ENCODE measurements at places on chromosomes 3 and 15. TPM values are rescaled to one million over a fixed set of nuclear protein-coding genes. Genes with fewer than 3 reads are reported as not detected.

Gene TXNRD3
- 17.2 TPM for total RNA-seq

GRCh38 chr3:28846971-28847478 is 433.8 kb upstream of the RBMS3 start:
- H3K4me1 ChIP-seq, result no peaks in the 10 kb centered on the region
- no peaks in the 10 kb centered on the region for H3K27me3 ChIP-seq
- H3K36me3 ChIP-seq, result no peaks in the 10 kb centered on the region
- no peak overlapping the region for H3K27ac ChIP-seq

Gene ATP8B4
- total RNA-seq, result not detected

GRCh38 chr3:1987980-1988379 is 110.7 kb upstream of the CNTN4 start:
- no peak for DNase-seq
- no peak overlapping the region for H3K4me3 ChIP-seq
- no peaks in the 10 kb centered on the region for H3K27me3 ChIP-seq
- no peak overlapping the region for H3K27ac ChIP-seq

DNA sequence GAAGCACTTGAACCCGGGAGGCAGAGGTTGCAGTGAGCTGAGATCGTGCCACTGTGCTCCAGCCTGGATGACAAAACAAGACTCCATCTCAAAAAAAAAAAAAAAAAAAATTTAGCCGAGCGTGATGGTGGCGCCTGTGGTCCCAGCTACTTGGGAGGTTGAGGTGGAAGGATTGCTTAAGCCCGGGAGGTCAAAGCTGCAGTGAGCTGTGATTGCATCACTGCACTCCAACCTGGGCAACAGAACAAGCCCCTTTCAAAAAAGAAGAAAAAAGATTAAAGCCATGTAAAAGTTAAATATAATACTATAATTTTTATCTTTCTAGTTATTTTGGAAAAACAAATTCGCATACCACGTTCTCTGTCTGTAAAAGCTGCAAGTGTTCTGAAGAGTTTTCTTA is 61.9 kb upstream of the SKIL start:
- H3K27me3 ChIP-seq, result no peaks in the 10 kb centered on the region
- H3K36me3 ChIP-seq, result no peaks in the 10 kb centered on the region
- H3K4me3 ChIP-seq, result no peak overlapping the region
- H3K4me1 ChIP-seq, result no peaks in the 10 kb centered on the region
- no peak overlapping the region for H3K27ac ChIP-seq

DNA sequence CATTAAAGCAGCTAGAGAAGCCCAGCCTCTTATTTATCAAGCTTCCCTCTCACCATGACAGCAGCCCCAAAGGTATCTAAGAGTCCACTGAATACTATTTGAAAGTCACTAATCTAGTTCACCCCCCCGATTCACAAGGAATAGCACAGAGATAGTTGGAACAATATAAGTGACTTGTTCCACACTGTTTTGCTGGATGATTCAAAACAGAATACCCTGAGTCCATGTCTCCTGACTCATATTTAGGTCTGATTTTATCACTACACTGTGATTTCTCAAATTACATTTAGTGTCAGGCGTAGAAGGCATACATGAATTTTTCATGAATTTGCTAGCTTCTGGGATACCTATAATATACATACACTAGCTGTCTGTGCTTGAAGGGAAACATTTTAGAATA is 18.7 kb upstream of the EOGT start:
- no peaks in the 10 kb centered on the region for H3K4me1 ChIP-seq
- no peak overlapping the region for H3K27ac ChIP-seq
- no peaks in the 10 kb centered on the region for H3K27me3 ChIP-seq
- DNase-seq, result no peak
- no peak overlapping the region for H3K4me3 ChIP-seq
- peaks cover 12% of the 10 kb centered on the region for H3K36me3 ChIP-seq

GRCh38 chr3:184531626-184532280 is 29.8 kb upstream of the EPHB3 start:
- no peak overlapping the region for H3K4me3 ChIP-seq
- H3K27me3 ChIP-seq, result peaks cover 26% of the 10 kb centered on the region
- no peaks in the 10 kb centered on the region for H3K36me3 ChIP-seq
- no peak for DNase-seq
- H3K27ac ChIP-seq, result no peak overlapping the region

All from Panc1 (cell line).